CD4-positive, alpha-beta T cell treated with Interleukin-12 subunit alpha and Interleukin-12 subunit beta, for 1 hour (primary cell): ENCODE measurements at places on chromosomes 16 and 17.

DNA sequence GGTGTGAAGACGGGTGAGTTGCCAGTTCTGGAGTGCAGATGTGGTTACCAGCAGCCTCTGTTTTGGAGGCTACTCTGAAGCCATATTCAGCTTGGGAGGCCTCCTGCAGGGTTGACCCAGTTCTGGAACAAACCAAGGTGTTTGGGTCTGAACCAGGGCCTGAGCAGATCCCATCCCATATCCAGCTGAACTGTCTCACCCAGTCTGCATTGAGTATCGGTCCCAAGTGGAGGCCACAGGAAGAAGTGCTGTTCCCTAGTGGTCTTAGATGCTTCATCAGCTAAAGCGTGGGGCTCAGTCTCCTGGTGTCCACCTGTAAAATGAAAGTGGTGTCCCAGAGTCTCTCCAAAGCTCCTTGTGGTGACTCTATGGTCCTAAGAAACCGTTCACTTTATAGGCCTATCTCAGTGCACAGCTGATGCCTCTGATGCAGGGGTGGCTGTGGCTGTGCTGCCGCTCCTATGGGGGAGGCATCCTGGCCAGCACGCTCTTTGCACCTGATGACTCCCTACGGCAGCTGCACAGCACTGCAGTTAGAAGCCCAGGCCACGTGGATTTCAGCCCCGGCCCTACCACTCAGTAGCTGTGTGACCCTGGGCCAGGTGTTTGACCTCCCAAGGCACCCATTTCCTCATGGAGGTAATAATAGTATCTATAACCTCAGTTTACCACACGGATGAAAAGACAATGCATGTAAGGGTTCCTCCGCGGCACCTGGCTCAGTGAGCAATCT is 21.0 kb downstream of the CBX4 start:
- no peak for DNase-seq

DNA sequence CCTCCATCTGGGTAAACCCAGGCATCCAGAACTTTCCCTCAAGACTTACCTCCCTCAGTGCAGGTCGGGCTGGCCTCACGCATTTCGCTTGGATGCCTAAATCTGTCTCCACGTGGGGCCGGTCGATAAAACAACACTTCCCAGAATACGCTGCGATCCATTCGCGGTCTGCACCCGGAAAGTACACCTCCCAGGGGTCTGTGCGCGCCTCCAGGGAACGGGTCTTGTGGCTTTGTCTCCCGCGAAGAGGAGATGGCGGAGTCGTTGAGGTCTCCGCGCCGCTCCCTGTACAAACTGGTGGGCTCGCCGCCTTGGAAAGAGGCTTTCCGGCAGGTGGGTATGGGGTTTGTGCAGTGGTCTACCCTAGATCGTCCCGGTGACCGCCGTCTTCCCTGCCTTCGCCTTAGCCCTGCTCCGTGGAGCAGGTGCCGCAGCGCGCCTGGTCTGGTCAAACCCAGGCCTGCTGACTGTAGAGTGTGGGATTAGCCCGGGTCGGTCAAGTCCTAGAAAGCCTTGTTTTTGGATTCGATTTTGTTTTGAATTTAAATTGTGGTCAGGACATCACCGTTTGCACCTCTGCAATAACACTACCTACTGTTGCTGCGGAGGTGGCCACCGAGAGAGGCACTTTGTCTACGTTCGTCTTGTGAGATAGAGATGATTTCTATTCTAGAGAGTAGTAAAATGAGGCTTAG is at the start of gene RPAIN:
TSS of gene RPAIN (plus strand) at position 224 of the 695 bp plus-strand sequence. CDS start at position 253, 29 bp downstream.
- DNase-seq, result peak; percentile 86

DNA sequence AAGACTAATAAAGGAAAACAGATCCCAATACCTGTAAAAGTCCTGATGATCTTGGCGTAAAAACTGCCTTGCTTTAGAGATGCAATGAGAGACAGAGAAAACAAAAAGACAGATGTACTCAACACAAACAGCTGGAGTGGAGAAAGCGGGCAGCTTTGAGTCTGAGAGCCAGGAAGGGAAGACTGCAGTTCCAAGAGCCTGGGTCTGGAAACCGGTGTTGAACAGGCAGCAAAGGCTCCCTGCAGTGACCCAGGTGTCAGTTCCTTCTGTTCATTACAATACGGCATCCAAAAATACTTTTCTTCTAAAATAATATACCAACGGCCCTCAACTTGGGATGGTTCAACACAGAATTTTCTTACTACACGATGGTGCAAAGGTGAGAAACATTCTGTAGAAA is 29.6 kb downstream of the VPS53 start:
- DNase-seq, result no peak

DNA sequence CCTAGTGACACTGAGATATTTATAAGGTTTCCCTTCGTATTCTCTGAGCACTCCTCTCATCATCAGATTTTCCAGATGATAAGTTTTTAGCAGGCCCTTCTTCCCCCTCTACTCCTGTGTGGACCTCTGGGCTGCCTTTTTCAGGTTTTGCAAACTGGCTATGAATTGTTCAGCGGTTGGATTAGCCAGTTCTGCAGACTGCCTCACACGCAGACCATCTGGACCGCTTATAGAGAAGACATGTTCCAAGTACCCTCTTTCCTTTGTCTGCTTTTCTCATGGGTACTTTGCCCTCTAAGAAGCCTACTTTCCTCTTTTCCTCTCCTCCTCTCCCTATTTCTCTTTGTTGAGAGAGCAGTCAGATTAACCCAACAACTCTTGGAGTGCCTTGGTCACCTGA is 111.6 kb downstream of the GRIN2A start:
- DNase-seq, result no peak

DNA sequence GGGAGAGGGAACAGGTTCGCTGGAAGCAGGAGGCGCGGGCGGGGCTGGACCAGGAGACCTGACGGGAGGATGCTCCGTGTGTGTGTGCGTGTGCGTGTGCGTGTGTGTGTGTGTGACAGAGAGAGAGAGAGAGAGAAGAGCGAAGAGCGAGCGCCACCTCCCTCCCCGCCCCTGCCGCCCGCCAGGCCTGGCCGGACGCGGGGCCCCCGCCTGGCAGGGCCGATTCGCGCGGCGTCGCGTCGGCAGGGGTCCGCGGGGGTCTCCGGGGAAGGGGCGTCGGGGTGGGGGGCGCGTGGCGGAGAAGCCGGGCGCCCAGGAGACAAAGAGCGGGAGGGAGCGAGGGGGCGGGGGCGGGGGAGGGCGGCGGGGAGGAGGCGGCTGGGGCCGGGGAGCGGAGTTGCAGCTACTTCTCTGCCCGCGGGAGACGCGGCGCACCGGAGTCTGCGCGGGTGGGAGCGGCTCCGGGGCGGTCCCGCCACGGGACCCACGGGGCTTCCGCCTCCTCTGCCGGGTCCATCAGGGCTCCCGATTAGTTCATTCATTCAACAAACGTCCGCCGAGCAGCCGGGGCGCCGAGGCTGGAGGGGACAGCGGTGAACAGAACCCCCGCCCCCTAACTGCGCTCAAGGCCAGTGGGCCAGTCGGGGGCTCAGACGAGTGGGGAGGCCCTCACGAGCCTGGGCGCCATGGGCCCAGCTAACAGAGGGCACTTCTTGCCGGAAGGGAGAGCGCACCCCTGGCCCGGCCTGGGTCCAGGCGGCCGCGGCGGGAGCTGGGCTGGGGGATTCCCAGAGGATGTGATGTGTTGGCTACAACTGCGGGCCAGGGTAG is at the start of gene SAMD14:
TSS of gene SAMD14 (minus strand) at position 433 of the 831 bp plus-strand sequence. CDS start 5,201 bp downstream, outside the sequence.
- peak; percentile 67 for DNase-seq

GRCh38 chr17:44439168-44439567 is 49.7 kb upstream of the ITGA2B start:
- no peak for DNase-seq

- no peak for DNase-seq
Measured at GRCh38 chr16:11306997-11307638, 26.0 kb upstream of the PRM1 start.

GRCh38 chr16:82583422-82583821 is 43.3 kb upstream of the CDH13 start:
- no peak for DNase-seq
